Stimulated activated CD4-positive, alpha-beta T cell treated with anti-CD3 and anti-CD28 coated beads, TNF-alpha, amount 100 ng/mL, for 4 hours (primary cell): ENCODE measurements at places on chromosomes 11 and 22.

GRCh38 chr11:75066061-75066460 is 30.6 kb downstream of the OR2AT4 start:
- DNase-seq, result no peak

DNA sequence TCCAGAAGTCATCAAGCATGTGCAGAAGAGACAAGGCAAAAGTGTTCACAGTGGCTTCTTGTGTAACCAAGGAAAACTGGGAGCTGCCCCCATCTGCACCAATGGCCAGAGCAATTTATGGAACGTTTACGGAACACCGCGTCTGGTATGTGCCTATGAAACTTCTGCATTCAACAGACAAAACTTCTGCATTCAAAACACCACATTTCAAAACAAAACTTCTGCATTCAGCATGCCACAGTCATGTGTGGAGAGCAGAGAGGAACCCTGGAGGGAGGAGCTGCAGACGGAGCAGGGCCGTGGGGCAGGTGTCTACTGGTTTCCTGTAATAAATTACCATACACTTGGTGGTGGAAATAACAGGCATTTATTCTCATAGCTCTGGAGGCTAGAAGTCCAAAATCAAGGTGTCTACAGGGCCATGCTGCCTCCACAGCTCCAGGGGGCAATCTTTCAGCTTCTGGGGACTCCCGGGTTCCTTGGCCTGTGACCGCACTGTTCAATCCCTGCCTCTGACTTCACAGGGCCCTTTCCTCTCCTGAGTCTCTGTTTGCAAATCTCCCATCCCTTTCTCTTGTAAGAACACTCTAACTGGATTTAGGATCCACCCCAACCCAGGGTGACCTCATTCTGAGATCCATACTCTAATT is 32.2 kb downstream of the RPL3 start:
- no peak for DNase-seq

GRCh38 chr11:68542617-68543016 is 82.1 kb downstream of the PPP6R3 start:
- DNase-seq, result no peak

- DNase-seq, result no peak
Measured at GRCh38 chr22:28034760-28035401, 115.8 kb upstream of the PITPNB start.

DNA sequence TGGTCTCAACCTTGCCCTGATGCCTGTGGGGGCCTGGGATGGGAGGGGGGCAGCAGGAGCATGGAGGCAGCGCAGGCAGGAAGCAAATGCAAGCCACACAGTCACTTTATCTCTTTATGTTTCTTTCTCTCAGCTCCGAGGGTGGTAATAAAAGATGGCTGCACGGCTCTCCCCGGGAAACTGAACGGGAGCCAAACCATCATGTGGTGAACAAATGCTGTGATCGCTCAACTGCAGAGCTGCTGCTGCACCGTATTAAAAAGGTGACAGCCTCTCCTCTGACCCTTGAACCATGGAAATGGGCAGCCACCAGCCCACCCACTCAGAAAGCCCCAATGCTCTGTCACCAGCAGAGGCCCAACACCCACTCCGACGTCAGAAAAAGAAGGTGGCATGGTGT is 110.0 kb downstream of the TIMP3 start:
- no peak for DNase-seq

GRCh38 chr11:120133216-120134105 is 4.5 kb downstream of the TRIM29 start:
- no peak for DNase-seq
